Forelimb muscle (tissue), 1 donor: ENCODE measurements at places on chromosomes 7 and 10. TPM values are rescaled to one million over a fixed set of nuclear protein-coding genes. Genes with fewer than 3 reads are reported as not detected.

The XRCC2 gene
- polyA plus RNA-seq, result 3.5 TPM

The ZNF467 gene
- polyA plus RNA-seq, result 7.4 TPM

The ACADSB gene
- polyA plus RNA-seq, result 12.7 TPM

- no peak for DNase-seq
Observed at GRCh38 chr7:136950331-136950730, 81.9 kb downstream of the CHRM2 start.

- DNase-seq, result no peak
Observed at GRCh38 chr10:104309980-104310978, 28.0 kb downstream of the ITPRIP start.

GRCh38 chr10:68848806-68849205 lies 21.5 kb downstream of the STOX1 start:
- DNase-seq, result no peak

- no peak for DNase-seq
Observed at GRCh38 chr7:157767506-157768197, 430.8 kb downstream of the DNAJB6 start.

DNA sequence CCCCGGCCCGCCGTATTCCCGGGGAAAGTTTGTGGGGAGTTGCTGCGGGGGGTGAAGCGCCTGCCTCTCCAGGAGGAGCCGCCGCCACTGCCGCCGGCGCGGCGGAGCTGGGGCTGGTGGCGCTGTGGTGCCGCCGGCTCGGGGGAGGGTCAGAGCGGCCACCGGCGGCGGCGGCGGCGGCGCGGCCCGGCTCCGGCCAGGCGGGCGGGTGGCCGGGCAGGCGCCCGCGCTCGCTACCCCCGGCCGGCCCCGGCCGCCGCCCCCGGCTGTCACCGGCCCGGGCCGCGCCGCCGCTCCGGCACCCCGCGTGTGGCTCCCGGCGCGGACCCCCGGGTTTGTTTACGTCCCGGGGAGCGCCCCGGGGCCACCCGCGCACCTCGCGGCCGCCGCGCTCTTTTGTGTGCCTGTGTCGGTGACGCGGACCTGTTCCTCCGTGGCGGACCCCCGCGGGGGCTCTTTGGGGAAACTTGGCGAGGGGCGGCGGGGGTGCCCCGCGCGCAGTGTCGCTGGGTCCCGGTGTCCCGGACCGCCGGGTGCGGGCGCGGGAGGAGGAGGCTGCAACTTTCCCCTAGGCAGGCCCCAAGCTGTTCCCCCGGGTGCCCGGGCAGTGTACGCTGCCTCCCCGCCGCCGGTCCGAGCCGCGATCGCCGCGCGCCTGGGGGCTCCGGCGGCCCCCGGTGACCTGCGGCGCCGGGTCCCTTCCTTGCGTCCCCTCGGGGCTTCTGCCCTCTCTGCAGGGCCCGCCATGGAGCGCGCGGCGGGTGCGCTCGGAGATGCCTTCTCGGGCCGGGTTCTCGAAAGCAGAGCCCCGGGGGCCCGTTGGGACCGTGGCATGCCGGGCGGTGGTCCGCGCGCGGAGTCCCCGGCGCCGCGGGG lies 593 bp upstream of the CUX1 start:
- no peak for DNase-seq

- DNase-seq, result no peak
Observed at GRCh38 chr7:100401811-100402210, 26.7 kb downstream of the ZCWPW1 start.

- DNase-seq, result no peak
Observed at GRCh38 chr10:22655312-22655981, 58.9 kb downstream of the PIP4K2A start.
